ENCODE measurements at places on chromosomes 1 and 21.
A peak's percentile ranks its signal among the peaks of the same experiment; 100 is the strongest.

- DNase-seq, result peak; percentile 100
Observed at GRCh38 chr1:172532700-172533512, at the start of gene SUCO. SUCO (plus strand) TSS chr1:172533150; CDS start chr1:172533436, 286 bp downstream.

GRCh38 chr1:241460098-241460873 lies 59.3 kb downstream of the FH start:
- DNase-seq, result no peak

DNA sequence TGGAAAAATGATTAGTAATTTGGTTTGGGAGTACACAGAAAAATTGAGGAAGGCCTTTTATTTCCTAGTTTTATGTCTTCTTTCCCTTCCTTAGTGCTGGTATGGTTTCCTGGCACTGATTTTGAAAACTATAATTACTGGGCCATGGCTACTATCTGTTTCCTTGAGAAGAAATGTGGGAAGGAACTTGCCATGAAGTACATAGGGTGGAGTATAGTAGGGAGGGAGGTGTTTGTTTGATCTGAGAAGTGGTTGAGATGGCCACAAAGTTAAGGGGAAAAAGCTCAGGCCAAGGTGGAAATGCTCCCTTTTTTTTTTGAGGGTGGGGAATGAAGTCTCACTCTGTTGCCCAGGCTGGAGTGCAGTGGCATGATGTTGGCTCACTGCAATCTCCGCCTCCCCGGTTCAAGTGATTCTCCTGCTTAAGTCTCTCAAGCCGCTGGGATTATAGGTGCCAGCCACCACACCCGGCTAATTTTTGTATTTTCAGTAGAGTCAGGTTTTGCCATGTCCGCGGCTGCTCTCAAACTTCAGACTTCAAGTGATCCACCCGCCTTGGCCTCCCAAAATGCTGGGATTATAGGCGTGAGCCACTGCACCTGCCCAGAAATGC lies 11.3 kb downstream of the HJV start:
- no peak for DNase-seq

DNA sequence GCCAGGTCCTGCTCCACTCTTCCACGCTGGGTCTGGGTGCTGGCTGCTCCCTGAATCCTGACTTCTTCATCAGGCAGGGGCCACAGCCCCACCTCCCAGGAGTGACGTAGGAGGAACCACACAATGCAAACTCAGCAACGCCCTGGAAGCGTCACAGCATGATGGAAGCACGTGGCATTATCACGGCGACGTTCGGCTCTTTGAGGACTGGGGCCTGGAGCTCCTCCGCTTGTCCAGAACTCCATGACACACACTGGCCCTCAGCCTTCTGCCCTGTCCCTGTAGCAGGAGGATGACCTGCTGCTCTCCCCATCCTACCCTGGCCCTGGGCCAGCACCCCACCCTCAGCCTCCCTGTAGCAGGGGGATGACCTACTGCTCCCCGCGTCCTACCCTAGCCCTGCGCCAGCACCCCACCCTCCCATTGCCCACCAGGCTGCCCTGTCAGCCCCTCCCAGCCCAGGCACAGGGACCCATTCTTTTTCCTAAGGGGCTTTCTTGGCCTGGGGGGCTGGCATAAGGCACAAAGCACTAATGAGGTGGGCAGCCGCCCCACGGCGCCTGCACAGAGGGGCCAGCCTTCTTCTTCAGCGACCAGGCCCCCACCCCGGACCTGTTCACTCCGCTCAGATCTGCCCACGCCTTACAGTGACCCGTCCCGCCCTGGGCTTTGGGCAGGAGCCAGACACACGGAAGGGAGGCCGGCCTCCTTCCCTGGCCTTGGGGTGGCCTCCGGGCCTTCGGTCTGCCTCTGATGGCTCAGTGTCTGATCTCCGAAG lies 65.7 kb downstream of the DHRS3 start:
- no peak for DNase-seq

GRCh38 chr1:6198646-6199297 lies 623 bp downstream of the RPL22 start:
- no peak for DNase-seq

- DNase-seq, result no peak
Observed at GRCh38 chr21:45029298-45029947, 45.0 kb upstream of the ADARB1 start.

GRCh38 chr1:110211496-110212168 lies 1.5 kb downstream of the KCNC4 start:
- DNase-seq, result no peak

- no peak for DNase-seq
Observed at GRCh38 chr1:167826127-167826526, 87.8 kb downstream of the ADCY10 start.
